RPMI7951 (cell line): ENCODE measurements at places on chromosomes 1 and 21. TPM values are rescaled to one million over a fixed set of nuclear protein-coding genes. Genes with fewer than 3 reads are reported as not detected.

KRTAP11-1 gene
- total RNA-seq, result not detected in 2 replicates

BMP8A gene
- not detected in 2 replicates for total RNA-seq

KRTAP10-6 gene
- not detected in 2 replicates for total RNA-seq

AGMAT gene
- total RNA-seq, result 1.2 and 1.6 TPM in 2 replicates

NGF gene
- total RNA-seq, result 4.0 and 4.3 TPM in 2 replicates

SIM2 gene
- 1.2 and 1.5 TPM in 2 replicates for total RNA-seq

DNA sequence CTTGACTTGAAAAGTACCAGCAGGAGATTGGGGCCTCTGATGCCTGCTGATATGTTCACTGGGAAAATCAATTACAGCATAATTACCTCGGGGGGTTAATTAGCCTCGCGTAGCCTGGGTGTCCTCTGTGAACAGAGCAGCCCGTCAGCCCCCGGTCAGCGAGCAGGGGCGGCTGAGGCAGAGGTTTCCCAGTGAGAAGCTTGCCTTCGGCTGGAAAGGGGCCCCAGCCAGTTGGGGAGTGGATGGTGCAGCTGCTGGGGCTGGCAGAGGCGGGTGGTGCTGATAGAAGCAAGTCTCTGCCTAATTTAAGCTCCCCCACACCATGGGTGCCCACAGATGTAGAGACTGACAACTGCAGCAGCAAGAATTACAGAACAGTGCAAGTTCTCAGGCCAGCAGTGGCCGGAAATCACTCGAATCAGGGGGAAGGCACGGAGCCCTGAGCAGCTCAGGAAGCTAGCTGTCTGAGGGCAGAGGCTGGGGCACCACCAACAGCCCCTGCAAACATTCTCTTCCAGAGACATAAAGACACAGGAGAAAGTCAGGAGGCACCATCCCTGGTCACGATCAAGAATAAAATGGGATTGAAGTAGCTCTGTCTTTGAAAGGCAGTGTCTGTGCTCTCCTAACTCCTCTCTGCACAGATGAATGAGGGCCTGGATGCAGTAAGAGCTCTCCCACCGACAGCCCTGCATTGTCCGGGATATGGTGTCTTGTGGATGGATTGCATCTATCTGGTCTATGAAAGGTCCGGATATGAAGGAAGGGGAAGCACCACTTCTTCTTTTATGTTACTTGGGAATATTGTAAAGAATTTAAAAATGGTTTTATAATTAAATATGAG, 166.5 kb upstream of the CD34 start:
- no peak for DNase-seq

DNA sequence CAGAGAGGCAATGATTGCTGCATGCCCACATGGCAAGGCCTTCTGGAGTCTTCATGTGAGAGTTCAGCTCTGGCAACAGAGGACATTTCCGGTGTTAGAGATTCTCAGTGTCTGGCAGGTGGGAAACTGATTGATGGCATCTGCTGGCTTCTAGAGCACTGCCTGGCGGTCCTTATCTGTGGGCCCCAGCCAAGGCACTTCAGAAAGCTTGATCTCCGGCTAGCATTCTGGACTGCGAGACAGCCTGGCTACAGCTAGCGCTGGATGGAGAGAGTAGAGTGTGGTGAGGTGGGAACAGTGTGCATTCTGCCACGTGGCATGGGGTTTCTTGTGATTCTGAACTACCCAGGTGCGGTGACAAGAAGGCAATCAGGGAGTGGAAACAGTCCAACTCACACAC, 9.4 kb downstream of the ZNF678 start:
- DNase-seq, result no peak

DNA sequence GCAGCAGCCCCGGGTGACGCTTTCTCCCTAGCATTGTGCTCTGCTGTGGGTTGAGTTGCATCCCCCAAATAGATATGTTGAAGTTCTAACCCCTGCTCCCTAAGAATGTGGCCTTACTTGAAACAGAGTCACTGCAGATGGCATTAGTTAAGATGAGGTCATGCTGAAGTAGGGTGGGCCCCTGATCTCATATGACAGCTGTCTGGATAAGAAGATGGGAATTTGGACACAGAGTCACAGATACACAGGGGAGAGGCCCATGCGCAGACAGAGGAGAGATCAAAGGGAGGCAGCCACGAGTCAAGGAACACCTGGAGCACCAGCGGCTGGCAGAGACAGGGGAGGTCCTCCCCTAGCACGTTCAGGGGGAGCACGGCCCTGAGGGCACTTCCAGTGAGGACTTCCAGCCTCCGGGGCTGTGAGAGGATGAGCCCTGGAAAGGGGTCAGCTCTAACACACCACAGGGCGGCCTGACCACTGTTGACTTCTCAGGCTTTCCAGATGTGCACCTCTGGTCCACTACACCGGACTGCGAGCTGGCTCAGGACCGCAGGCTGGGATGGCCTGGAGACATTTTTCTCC, 46.4 kb downstream of the ABCG1 start:
- DNase-seq, result no peak

GRCh38 chr1:182459949-182460348, 10.0 kb downstream of the RGSL1 start:
- DNase-seq, result no peak

DNA sequence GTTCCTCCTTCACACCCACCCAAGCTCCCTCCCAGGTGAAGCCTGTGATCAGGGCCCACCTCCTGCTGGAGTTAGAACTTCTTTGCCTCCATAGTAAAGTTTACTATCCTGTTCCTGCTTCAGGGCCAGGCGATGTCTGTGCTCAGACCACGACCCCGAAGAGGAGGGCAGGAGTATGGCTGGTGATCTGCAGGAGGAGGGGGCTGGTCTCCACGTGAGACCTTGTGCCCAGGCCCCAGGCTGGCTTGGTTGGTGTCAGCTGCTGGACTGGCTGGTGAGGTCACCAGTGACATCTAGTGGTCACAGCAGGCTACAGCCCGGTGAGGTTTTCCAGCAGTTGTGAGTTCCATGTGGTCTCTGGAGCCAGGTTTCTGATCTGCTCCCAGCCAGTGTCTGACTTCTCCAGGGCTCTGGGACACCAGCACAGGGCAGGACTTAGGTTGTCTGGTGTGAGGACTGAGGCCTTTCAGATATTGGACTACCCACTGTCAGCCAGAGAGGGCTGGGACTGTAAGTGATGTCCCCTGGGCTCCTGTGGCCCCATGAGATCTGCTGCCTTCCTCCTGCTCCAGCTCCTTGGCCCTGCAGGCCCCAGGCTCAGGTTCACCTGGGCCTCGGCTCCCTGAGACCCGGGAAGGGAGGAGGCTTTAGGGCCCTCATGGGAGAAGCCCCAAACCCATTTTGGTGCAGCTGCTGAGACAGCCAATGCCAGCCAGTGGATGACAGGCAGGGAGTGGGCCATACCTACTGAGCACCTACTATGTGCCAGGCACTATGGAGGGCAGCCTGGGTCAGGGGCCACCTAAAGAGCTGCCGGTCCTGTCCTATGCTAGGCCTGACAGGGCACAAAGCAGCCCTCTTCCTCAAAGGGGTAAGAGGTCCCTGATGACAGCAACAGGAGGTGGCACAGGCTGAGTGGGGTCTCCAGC, 6.0 kb upstream of the UBL4B start:
- DNase-seq, result peak; percentile 70

DNA sequence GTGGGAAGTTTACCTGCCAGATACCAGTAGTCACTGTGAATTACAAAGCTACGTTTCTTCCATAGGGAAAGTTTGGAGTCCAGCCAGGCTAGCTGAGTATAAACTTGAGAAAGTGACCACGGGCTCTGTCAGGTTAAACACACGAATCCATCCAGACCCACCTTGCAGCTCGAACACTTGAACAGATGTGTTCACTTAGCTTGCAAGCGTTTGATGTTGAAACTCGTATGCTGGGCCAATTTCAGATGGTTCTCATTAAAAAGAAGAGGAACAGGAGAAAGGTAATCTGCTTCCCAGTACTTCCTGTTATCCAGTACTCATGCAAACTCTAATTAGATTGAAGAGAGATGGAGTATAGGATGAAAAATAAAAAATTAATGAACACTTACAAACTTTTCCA, 636.4 kb downstream of the SMYD3 start:
- peak; percentile 68 for DNase-seq

DNA sequence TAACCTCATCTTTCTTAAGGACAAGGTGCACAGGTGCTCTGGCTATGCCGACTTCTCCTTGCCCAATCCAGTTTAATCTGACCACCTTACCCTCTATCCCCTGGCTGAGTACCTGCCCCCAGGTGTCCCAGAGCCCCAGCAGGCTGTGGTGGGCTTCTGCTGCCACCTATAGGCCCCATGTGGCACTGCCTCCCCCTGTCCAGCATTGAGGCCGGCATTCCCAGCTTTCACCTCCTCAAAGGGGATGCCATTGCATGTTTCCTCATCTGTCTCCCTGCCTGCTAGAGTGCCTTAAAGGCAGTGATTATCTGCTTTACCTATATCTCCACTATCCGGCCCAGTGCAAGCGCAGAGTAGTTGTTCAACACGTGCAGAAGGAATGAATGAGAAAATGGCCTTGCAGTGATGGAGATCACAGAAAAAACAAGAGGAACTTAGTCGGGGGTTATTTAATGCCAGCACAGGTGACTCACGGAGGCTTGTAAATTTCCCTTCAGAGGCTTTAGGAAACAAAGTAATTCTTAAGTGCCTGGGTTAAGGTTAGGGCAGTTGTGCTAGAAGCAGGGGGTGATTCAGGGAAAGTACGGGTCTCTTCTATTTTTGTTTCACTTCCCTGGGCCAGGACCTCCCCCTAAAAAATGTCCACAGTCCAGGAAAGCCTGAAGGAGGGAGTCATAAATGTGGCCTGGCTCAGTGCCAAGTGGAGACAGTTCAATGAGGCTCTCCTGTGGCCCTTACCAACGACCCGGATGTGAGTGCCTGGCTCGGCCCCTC, 131.8 kb upstream of the NGF start:
- DNase-seq, result peak; percentile 83

GRCh38 chr1:43274125-43274803, 4.5 kb downstream of the TMEM125 start:
- DNase-seq, result peak; percentile 59

- DNase-seq, result peak; percentile 23
Measured at GRCh38 chr1:77316006-77316405, 34.2 kb downstream of the AK5 start.

GRCh38 chr1:39671793-39672550, at the start of gene NT5C1A:
TSS of gene NT5C1A (minus strand) at chr1:39672107. CDS start at chr1:39672038, 69 bp downstream.
- peak; percentile 27 for DNase-seq
